Activated naive CD8-positive, alpha-beta T cell treated with anti-CD3 and anti-CD28 coated beads, Interleukin-2, amount 50 U/mL, for 24 hours (primary cell): ENCODE measurements at places on chromosomes 7 and 10.

DNA sequence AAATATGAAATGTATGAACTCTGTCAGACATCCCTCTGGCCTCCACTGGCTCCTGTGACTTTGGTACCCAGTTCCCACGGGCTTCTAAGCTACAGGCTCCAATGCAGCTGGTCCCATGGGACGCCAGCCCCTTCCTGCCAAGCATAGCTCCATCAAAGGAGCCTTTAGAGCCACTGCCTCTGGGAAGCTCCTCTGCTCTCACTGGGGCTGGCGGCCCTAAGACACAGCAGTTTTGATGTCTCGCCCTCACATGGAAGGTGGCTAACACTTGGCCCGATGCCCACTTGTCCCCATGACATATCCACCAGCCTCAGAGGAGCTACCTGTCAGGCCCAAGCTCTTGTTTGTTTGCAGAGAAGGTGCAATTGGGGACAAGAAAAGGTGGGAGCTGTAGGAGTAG lies 453.7 kb upstream of the LRRN3 start:
- DNase-seq: no peak

DNA sequence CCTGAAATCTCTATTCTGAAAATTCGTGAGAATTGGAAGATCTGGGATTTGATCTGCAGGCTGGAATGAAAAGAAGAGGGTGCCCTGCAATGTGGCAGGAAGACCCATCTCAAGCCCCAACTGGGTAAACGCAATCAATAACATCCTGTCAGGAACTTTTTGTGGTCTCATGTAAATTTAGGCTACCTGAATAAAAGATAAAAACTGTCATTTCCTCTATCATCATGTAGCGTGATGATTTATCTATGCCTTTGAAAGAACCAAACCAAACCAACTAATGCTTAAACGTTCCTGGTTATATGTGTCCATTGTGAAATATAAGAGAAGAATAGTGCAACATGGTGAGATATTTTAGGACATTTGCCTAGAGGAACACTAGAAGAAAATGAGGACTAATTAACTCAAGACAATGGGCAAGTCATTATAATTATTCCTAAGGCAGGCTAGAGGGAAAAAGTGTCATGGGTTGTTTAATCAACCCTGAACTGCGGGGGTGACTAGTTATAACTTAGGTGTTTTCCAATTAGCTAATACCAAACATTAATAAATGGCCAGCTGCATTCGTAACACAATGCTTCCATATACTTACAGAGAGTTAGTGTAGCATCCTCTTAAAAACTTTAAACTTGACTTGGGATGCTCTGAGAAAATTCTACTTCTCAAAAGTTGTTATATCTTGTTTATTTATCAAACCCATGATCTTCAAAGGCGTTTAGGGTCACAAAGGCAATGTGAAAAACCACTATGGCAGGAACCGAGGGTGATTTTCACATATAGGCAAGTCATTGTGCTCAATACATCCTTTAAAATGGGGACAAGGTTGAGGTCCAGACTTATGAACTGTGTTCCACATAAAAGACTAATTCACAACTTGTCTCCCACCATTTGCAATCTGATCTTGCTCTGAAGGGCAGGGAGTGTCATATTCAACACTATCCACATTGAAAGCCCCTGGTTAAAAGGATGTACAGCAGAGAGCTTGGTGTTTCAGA lies 48.6 kb upstream of the ADO start:
- no peak for DNase-seq

- no peak for DNase-seq
Observed at GRCh38 chr7:41826641-41827040, 123.8 kb upstream of the INHBA start.

- no peak for DNase-seq
Observed at GRCh38 chr7:114832906-114833595, 88.8 kb upstream of the MDFIC start.

DNA sequence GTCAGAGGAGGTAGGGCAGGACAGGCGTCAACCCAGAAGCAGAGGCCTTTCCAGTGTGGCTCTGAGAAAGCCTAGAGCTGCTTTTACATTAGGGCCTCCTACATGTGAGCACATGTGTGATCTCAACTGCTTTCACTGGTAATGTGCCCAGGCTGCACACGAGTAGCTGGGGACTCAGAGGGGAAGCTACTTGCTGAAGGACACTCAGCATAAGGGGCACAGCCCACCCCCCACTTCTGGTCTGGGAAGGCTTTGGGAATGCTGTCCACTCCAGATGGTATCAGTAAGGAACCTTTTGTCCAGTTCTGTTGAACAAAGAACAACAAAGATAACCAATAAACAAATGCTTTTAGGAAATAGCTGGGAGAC lies 18.9 kb downstream of the PRF1 start:
- DNase-seq: no peak

GRCh38 chr7:46239846-46240245 lies 318.8 kb upstream of the IGFBP3 start:
- no peak for DNase-seq

GRCh38 chr10:1183701-1184100 lies 127.5 kb downstream of the WDR37 start:
- no peak for DNase-seq

DNA sequence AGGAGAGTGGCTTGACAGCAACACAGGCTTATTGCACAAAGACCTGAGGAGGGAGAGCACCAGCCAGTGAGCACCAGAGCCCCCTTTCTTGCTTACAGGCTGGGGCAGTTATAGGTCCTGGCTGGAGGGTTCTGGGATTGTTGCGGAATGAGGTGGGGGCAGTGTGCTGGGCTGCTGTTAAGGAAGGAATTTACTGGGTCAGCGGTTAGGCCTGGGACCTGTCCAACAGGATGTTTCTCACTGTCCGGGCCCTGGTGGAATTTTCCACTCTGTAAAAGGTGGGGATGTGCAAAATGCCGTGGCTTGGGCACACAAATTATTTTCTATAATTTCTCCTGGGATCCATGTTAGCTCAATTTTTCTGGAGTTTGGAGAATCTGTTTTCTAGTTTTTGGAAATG lies 757.3 kb downstream of the TYW1 start:
- no peak for DNase-seq

DNA sequence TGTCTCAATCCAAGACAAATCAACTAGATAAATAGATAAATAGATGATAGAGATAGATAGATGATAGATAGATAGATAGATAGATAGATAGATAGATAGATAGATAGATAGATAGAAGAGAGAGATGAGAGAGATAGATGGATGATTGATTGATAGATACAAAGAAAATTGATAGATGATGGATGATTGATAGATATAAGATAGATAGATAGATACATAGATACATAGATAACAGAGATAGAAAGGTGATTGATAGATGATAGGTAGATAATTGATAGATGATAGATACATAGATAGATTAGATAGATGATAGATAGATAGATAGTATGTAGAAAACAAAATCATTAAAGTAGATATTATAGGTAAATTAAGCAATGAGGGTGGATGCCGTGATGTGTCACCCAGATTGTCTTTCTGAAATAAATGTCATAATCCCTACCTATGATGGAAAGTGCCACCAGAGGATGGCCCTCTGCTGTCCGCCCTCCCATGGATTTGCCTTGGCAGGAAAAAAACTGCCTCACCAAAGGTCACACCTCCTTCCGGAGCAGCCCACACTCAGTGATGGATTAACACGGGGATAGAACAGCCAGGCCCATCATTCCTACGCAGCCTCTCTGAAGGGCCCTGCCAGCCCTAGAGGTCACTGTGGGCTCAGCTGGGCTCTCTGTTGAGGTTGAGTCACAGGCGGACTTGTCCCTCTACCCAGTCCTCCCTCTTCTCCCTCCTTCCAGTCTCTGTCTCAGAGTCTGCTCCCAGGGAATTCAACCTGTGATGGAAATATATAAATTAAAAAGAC lies 50.8 kb downstream of the KCNH2 start:
- no peak for DNase-seq

GRCh38 chr10:21655236-21655635 lies 121.2 kb downstream of the MLLT10 start:
- no peak for DNase-seq

DNA sequence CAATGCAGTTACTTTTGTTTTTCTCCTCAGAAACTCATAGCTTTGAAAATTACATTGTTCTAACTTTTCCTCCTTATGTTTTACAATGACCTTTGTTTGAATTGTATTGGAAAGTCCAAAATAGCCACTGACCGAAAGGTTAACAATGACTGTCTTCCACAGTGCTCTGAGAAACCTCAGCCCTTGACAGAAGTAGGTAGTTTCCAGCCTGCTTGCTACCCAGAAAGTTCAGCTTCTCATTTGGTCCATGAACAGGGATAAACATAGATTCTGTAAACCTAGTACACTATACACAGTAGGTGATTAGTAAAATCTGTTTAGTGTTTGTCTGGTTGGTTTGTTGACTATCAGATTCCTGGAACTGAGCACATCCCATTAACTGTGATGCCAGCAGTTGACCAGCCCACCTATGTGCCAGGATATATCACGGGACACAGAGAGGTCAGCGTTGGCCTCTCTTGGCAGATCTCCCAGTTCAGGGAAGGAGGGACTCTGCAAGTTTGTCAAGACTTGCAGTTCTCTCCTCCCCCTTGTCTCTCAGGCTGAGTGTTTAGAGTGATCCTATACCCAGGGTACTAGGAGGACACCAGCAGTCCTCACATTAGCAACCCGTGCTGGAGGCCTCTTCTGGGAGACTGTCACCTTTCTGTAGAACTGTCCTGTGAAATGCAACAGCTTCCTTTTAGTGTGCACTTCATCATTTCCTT lies 297.6 kb downstream of the ARHGAP12 start:
- no peak for DNase-seq

- DNase-seq: no peak
Observed at GRCh38 chr10:98466861-98467505, 20.2 kb upstream of the HPS1 start.

DNA sequence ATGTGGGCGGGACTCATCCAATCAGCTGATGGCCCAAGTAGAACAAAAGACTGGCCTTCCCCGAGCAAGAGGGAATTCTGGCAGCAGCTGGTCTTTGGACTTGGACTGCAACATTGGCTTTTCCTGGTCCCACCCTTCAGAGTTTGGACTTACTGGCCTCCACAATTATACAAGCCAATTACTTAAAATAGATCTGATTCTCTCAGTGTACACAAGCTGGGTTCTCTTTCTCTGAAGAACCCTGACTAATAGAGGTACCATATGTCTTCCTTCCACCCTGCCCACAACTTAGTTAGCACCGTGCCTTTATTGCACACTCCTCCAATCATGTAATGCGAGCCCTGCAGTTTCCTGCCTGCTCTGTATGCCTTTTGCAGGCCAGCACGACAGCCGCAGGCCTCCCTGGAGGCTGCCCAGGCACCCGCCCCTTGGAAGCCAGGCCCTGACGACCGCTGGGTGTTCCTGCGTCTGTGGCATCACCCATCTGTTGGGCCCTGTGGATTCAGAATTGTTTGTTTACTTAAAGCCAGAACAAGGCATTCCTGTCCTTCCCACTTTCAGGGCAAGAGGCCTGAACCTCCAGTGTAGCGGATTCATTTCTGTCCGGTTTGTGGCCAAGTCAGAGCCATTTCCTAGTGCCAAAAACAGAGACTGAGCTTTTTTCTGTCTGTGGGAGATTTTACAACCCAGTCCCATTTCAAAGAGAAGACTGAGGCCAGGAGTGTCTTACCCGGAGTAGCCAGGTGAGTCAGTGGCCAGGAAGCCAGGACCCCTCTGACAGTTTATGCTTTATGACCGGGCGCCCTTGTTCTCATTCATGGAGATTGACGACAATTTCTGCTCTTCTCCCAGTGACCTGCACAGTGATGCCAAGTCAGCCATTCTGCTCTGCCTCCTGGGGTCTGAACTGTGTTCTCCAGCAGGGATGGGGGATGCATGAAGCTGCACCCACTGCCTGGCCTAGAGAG lies 968 bp upstream of the INMT start:
- no peak for DNase-seq

DNA sequence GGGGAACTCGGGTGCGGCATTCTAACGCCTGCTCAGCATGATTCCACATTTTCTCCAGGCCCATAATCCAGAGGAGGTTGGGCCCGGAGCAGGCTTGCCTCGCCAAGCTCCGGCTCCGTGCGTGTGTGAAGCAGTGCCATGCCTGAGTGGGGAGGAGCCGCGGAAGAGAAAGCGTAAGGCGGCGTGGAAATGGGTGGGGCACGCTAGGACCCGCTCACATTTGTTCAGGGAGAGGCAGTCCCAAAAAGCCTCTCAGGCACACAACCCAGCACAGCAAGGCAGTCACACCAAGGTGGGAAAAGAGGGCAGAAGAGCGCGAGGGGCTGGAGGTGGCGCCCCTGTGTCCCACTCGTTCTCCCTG lies 695 bp upstream of the VDAC2 start:
- DNase-seq: peak; percentile 71

DNA sequence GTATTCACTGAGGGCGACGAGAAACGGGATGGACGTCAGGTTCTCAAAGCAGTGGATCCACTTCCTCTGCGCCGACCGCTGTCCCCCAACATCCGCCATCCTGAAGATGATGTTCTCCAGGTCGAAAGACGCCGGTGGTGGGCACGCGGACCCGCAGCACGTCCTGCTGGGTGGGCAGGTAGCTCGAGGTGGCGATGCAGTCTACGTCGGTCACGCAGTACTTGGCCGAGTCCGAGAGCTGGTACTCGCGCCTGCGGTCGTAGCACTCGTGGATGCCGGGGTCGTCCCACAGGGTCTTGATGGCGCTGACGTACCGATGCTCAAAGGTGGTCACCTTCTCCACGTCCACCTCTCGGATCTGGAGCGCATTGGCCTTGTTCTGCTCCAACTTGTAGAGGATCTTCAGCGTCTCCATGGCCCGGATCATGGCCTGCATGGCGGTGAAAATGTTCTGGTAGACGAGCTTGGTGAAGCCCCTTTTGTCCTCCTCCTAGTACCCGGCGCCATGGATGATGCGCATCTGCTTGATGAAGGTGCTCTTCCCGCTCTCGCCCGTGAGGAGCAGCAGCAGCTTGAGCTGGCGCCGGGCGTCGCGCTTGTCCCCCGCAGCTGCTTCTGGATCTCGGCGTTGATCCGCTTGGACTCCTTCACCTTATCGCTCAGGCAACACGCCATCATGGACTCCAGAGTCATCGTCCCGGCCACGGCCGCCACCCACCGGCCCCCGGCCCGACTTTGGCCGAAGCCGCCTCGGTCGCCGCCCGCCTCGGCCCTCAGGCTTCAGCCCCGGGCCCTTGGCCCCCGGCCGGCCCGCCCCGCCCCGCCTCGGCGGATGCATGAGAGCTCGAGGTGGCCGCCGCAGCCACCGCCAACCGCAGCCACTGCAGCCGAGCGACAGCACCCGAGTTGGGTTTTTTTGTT lies 122.9 kb upstream of the KCTD7 start:
- DNase-seq: peak; percentile 33

GRCh38 chr7:53095731-53096501 lies 60.5 kb downstream of the POM121L12 start:
- no peak for DNase-seq

DNA sequence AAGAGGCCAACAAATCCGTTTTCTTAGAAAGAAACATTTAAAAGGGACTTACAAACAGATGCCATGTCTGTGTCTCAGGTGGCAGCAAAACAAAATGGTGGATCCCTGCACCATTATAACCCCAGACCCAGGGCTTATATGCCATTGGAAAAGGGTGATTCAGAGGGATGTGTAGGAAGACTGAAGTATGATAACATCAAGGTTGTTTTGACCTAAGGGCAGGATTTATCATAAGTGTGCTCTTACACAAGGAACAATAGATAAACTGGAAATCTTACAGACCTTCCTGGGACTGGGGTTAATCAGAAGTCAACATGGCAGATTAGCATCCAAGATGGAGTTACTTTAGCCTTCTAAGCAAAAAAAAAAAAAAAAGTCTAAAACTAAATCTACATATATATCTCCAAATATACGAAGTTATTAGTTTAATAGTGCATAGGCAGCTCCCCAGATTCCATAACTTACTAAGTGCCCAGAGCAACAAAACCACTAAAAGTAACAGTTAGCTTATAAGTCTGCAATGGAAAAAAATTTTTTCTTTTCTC lies 34.3 kb upstream of the WNT16 start:
- no peak for DNase-seq

GRCh38 chr7:125878235-125878956 lies 948.8 kb upstream of the POT1 start:
- no peak for DNase-seq
